ENCODE measurements at places on chromosomes 2 and 18.
A peak's percentile ranks its signal among the peaks of the same experiment; 100 is the strongest.

GRCh38 chr2:238731961-238732360 lies 115.9 kb upstream of the TWIST2 start:
- DNase-seq = no peak

DNA sequence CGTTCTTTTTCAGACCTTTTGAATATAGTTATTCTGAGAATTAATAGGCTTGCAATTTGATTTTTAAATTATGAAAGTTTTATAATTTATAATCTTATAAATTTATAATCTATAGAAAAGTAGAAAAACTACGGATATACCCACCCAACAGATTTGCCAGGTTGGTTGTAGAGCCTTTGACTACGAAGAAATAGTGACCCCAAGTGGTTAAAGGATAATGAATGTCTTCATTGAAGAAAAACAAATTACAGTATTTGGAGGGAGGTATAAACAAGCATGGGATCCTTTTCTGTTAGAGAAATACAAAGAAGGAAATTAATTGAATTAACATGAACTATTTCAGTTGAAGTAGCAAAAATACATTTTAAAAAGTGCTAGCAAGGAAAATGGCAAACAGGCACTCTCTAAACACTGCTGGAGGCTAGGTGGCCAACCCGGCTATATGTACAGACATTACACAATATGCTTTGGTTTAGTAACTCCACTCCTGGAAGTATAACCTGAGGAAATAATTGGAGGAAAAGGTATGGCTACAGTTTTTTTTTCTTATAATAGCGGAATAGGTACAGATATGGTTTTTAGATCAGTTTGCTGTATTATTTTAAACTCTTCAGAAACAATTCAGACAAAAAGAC lies 110.9 kb downstream of the MIB1 start:
- DNase-seq = no peak

GRCh38 chr2:46334389-46335271 lies 37.4 kb downstream of the EPAS1 start:
- DNase-seq = no peak

- DNase-seq = peak; percentile 20
Measured at GRCh38 chr18:21179590-21180220, 62.3 kb upstream of the GREB1L start.

- no peak for DNase-seq
Measured at GRCh38 chr18:74651327-74652128, 53.9 kb downstream of the ZNF407 start.

- DNase-seq = no peak
Measured at GRCh38 chr18:13258921-13259320, 40.4 kb downstream of the LDLRAD4 start.

GRCh38 chr18:39596221-39596620 lies 2030.6 kb upstream of the CELF4 start:
- no peak for DNase-seq

DNA sequence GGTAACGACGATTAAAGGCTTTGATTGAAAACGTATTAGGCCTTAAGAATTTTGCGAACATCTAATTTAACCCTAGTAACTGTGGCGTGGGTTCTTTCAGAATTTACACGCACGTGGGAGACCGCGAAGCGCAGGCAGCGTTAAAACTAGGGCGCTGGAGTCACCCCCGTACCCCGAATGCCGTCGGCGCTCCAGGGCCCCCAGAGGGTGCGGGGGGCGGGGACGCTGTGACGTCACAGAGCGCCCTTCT lies 673 bp upstream of the SMCHD1 start:
- no peak for DNase-seq

GRCh38 chr2:44542520-44542919 lies 180.8 kb downstream of the CAMKMT start:
- no peak for DNase-seq

GRCh38 chr18:76571689-76572088 lies 76.6 kb upstream of the ZNF516 start:
- DNase-seq = no peak

DNA sequence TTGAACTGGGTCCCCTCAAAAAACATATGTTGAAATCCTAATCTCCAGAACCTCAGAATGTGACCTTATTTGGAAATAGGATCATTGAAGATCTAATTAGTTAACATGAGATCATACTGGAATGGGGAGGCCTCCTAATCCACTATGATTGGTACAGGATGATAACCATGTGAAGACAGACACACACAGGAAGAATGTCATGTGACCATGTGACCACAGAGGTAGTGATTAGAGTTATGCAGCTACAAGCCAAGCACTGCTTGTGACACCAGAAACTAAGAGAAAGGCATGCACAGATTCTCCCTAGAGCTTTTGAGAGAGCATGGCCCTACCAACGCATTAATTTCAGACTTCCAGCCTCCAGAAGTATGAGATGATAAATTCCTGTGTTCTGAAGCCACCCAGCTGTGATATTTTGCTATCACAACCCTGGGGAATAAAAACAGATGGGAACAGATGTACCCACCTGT lies 47.0 kb upstream of the TGIF1 start:
- no peak for DNase-seq

DNA sequence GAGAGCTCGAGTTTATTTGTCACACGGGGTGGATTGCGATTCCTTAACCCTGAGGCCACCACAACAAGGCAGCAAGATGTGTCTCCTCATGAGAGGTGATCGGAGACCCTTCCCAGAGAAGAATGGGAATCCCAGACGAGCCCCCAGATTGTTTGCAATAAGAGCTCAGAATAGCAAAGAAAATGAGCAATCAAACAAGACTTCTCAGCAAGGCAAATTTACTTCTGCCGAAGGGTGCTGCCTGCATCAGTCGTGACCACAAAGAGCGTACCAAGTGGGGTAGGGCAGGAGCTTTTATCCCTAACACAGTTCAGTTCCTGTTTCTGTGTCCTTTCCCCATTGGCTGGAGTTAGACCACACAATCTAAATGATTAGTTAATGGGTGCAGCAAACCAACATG lies 237.5 kb upstream of the SYT4 start:
- no peak for DNase-seq

- DNase-seq = no peak
Measured at GRCh38 chr2:171293661-171294060, 133.0 kb upstream of the TLK1 start.

DNA sequence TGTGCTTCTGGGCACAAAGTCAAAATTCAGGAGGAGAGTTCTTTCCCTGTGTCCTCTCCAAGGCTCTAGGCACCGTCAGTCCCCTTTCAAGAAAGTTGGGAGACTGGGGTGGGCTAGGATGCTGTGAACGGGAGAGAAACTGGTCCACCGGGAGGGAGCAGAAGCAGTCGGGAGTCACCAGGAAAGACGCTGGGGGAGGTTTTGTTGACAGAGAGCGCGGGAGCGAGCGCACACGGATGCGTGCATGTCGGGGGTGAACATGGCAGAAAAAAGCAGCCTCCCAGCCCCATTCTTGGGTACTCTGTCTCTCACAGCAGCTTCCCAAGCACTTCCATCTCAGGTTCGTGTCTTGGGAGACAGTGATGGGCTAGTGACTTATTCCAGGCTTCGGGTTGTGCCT lies 97.1 kb upstream of the PXDN start:
- DNase-seq = no peak

GRCh38 chr2:163752267-163752666 lies 16.5 kb upstream of the FIGN start:
- no peak for DNase-seq

- DNase-seq = no peak
Measured at GRCh38 chr2:152174574-152174973, 989 bp downstream of the STAM2 start.

DNA sequence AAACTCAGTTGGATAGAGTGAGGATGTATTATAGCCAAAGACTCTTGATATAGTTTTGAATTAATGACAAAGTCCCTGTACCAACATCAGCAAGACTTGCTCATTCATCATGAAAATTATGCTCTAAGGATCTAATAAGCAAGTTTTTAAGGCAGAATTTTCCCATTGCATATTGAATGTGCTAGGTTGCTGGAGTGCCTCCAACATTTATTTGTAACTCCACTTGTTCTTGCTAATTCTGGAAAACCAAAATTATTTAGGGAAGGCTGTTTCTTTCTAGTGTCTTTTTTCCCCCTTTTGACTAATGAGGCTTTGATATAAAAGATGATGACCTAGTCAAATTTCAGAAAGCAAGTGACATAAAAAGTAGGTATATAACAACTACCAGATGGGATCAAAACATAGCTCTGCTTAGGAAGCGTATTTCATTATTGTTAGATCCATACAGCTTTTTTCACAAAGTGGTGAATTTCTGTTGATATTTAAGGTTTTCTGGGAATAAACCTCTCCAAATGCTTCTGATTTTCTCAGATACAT lies 7.7 kb downstream of the SLC4A10 start:
- DNase-seq = no peak

- DNase-seq = no peak
Measured at GRCh38 chr2:195343540-195343939, 313.5 kb upstream of the SLC39A10 start.

DNA sequence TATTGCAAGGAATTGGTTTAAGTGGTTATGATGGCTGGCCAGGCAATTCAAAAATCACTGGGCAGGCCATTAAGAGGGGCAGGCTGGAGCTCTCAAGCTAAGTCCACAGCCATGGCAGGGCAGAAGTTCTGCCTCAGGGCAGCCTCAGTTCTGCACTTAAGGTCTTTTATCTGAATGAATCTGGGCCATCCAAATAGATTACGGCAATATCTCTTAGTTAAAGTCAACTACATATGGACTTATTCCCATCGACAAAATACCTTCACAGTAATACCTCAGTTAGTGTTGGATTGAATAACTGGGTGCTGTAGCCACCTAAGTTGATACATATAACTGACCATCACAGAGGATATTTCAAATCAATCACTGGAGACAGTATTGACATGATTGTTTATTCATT lies 904.8 kb downstream of the MBD2 start:
- no peak for DNase-seq

DNA sequence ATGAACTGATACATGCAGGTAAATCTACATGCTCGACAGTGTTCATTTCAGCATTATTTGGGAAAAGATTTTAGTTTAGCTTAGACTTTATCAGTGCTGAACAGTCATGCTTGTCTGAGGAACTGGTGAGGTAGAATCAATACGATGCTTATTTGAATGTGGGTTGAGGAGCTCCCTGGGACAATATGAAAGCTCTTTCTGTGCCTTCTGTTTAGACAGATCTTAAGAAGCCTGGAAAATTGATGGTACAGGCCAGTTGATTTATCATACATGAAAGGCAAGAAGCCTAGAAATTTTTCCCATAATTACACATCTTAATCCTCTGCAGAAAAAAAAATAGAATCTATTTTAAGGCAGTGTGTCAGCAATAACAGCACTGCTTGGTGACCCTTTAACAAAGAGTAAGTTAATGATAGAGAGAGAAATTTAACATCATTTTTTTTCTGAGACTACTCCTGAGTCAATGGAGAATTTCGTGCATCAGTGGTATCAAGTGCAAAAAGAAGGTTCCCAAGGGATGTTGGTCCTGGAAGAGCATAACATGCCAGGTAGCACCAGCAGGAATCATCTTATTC lies 252.2 kb upstream of the CDH20 start:
- DNase-seq = no peak

GRCh38 chr18:44668270-44668975 lies 12.3 kb upstream of the SETBP1 start:
- DNase-seq = no peak

DNA sequence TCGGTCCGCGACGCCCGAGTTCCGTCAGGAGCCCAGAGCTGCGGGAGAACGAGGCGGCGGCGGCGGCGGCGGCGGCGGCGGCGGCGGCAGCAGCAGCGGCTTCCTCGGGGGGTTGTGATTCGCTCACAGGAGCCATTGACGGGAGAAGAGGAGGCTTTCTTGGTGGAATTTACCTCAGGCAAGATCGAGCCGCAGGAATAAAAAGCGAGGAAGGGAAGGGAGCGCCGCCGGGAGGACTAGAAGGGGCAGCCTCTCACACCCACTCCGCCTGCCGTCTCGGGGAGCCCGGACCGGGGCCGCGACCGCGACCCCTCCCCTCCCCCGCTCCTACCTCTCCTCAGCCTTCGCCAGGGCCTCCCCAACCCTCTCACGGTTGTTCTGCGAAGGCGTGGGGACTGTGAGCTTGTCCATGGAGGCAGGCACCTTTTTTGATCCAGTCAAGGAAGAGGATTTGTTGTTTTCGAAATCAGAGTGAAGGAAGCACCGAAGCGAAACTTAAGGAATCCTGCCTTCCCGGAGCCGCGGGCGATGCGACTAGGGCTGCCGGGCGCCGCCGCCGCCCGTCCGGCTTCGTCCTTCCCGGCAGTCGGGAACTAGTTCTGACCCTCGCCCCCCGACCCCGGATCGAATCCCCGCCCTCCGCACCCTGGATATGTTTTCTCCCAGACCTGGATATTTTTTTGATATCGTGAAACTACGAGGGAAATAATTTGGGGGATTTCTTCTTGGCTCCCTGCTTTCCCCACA lies 506 bp downstream of the BMPR2 start:
- peak; percentile 82 for DNase-seq

DNA sequence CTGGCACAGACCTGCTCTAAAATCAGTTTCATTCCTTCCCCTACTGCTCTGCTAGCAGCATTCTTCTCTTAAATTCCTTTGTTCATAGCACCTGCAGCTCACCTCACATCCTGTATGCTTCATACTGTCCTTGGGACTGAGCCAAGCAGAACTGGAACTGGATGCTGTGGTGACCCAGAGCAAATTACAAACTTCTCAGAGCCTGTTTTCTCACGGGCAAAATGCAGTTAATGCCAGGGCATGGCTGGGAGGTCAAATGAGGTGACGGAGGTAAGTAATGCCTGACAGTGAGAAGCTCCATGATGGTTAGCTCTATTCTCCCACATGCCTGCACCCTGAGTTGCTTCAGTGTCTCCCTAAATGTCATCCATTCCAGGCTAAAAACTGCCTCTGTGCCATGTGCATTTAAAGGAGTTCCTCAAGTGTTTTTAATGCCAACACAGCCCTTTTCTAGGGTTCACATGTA lies 29.7 kb downstream of the C2orf42 start:
- no peak for DNase-seq

DNA sequence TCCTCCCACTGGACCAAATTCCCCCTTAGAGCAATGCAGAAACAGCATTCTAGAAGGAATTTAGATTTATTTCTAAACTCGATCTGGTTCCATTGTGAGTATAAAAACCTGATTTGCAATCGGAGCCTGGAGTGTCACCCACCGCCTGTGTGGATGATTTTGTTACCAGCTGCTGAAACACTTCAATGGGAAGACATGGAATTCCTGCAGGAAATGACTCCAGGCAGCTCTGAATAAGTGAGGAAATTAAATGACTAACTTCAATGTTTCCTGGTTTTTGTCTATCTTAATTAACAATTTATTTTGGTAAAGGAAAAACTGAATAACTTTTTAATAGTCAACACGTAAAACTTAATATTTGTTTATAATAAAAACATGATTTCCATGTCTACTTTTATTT lies 19.3 kb downstream of the CTAGE1 start:
- no peak for DNase-seq

- peak; percentile 24 for DNase-seq
Measured at GRCh38 chr2:56444339-56444738, 260.5 kb downstream of the CCDC85A start.

DNA sequence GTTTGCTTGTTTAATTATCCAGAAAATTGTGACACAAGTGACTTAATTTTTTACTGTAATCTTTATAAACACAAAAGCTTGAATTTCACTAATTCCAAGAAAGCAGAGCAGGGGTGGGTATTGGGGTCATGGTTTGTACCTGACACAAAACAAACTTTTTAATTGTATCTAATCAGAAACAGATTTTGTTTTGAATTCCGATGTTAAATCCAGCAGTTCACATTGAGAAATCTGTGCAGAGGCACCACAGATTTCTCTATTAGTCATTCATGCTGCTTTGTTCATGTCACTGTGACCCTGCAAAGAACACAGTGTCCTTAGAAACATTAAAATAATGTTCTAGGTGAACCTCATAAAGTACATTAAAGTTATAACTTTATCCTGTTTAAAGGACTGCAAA lies 443.4 kb downstream of the NYAP2 start:
- no peak for DNase-seq

GRCh38 chr18:505483-506122 lies 5.1 kb upstream of the COLEC12 start:
- no peak for DNase-seq

All from NCI-H526 (cell line).